ENCODE measurements at places on chromosomes 5 and 9.
A peak's percentile ranks its signal among the peaks of the same experiment; 100 is the strongest.

DNA sequence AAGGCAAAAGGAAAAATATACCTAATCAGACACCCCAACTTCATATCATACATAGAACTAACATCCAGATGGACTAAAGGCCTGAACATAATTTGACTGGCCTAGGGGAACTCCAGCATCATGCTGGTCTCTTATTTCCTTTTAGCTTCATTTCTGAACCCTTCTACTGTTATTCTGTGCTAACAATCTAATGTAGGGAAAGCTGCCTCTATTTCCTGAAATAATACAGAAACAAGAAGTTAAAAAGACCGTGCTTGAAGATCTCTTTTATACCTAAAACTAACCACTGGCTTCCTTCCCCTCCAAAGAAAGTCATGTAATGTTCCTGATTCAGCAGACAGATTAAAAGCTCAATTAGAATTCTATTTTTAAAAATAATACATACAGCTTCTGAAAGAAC, 36.7 kb downstream of the LPAR1 start:
- DNase-seq, result no peak

DNA sequence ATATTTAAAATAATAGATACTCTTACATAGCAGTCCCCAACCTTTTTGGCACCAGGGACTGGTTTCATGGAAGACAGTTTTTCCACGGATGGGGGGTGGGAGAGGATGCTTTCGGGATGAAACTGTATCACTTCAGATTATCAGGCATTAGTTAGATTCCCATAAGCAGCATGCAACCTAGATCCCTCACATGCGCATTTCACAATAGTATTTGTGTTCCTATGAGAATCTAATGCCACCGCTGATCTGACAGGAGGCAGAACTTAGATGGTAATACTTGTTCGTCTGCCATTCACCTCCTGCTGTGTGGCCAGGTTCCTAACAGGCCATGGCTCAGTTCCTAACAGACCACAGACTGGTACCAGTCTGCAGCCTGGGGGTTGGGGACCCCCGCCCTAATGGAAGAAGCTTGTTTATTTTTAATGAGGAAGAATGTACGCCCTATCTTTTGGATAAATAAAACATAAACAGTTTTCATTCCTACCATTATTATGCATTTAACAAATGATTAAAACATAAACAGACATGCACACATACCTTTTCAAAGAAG, 187.7 kb downstream of the ZSWIM6 start:
- no peak for DNase-seq

- DNase-seq, result no peak
These were observed 2.7 kb downstream of the UGT3A1 start for GRCh38 chr5:35988529-35988928.

- no peak for DNase-seq
These were observed 105.3 kb downstream of the UBE2R2 start for GRCh38 chr9:33921967-33922895.

- DNase-seq, result peak; percentile 7
These were observed at the start of gene CXCL14 for GRCh38 chr5:135578685-135579341. Gene CXCL14, minus strand, starts transcription at chr5:135578991. Its CDS starts 213 bp downstream, at chr5:135578778.

DNA sequence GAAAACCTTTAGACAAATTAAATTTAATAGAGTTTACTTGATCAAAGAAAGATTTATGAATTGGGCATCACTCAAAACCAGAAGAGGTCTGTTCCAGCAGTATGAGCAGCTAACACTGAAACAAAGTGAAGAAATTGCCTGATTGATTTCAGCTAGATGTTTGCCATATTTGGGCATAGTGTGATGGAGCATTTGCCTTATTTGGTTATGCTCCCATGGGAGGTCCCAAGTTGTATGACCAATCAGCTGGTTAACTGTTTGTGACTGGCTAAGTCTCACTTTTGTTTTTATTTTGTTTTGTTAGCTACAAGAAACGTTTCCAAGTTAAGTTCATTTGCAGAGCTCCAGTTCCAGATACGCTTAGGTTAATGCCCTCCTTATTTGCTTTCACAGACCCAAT, 53.3 kb upstream of the LMNB1 start:
- DNase-seq, result no peak

GRCh38 chr5:91419571-91420537, 36.7 kb upstream of the ARRDC3 start:
- peak; percentile 50 for DNase-seq

Data from stimulated activated CD4-positive, alpha-beta T cell treated with anti-CD3 and anti-CD28 coated beads, Interleukin-12 subunit alpha, Interleukin-12 subunit beta, amount 100 ng/mL, for 48 hours (primary cell).